Tongue (tissue), 3 donors: ENCODE measurements at places on chromosomes 4 and X. TPM values are rescaled to one million over a fixed set of nuclear protein-coding genes. Genes with fewer than 3 reads are reported as not detected.

DNA sequence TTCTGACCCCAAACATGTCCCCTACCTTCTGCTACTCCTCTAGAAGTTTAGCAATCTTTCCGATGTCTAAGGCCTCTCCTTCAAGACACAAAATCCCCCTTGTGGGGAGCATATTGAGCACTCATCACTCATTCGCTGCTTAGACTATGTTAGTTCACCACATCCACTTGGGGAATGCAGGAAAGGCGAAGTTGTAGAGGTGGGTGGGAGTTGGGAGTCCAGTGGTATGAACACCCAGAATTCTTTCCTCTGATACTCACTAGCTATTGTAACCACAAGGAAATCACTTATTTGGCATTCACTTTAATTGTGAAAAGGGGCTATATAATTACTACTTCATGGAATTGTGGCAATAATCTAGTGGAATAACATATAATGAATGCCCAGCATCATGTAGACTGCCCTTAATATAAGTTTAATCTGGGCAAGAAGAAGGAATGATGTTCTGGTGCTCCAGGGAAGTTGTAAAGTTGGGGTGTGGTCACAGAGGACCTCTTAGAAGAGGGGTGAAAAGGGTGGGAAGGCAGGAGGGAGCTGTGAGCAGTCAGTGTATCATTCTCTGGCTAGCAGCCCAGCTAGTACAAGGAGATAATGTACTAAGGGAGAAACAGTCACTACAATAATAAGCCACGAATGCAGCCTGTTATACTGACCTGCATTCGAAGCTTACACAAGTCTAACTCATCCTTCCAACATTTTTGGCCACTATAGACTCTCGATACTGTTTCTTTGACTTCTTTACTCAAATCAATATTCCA is 468.2 kb upstream of the DIPK2B start:
- DNase-seq, result no peak

- no peak for DNase-seq
These were observed 60.3 kb upstream of the DDX3X start for GRCh38 chrX:41273638-41274037.

GRCh38 chr4:821181-821591 is 4.7 kb downstream of the CPLX1 start:
- DNase-seq, result no peak

DNA sequence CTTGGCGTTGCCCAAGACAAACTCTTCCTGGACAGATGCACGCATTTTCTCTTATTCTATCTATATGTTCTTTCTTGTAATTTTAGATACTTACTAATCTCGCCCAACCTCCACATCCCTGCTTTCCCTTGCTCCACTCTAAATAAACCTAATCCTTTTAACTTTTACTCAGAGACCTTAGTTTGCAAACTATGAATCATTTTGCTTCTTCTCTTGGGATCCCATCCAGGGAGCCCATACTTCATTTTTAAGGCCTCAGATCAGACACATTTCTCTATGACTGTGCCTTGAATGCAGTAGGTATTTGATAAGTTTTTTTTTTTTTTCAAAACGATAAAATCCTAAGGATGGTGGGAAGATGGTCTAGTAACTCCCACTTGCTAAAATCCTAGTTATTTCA is 353.8 kb upstream of the HAND2 start:
- DNase-seq, result no peak

GRCh38 chr4:102500352-102500695 is 835 bp upstream of the NFKB1 start:
- no peak for DNase-seq

- no peak for DNase-seq
These were observed 186.0 kb upstream of the FRMPD4 start for GRCh38 chrX:11952176-11952720.

DNA sequence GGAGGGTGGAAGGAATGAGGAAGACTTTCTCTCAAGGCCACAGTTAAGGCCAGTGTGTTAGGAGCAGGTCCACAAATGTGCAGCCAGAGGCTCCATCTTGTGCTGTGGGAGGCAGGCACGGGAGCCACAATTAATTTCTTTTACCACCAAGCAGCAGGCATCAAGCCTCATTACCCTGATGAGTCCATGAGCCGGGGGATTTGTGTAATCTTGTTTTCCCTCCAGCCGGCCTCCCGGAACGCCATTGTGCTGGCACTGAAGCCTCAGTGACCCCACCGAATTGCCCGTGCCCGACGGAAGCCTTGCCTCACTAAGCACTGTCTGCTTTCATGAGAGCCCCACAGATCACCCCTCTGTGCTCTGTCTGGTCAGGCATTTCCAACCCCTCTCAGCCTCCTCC is 154.7 kb upstream of the STX18 start:
- no peak for DNase-seq

- peak; percentile 84 for DNase-seq
These were observed 82.0 kb downstream of the PLS3 start for GRCh38 chrX:115642895-115643530.

GRCh38 chr4:74166135-74166534 is 8.2 kb downstream of the MTHFD2L start:
- no peak for DNase-seq

DNA sequence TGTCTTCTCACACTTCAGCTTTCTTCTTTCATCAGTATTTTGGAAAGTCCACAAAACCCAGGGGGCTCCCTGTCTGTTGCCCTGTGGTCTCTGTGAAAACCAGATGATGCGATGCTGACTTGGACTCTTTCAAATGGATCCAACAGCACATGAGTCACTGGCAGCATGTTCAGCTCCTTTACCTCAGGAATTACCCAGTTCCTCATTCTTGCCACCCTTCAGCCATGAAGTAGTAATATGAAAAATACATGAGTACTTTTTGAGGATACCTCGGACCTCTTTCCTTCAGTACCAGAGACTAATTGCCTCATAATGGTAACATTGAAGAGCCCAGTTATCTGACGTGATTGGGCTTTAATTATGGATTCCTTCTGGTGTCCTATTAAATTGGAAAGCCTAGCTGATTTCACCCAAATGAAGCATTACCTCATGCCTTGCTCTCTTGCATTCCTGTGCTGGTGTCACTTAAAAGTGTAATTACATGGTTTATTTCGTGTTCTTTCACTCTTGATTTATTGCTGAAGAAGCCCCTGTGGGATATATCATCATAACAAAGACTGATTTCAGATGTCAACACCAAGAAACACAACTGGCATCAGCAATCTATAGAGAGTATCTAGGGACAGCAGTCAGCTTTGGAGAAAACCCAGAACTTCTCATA is 63.4 kb downstream of the NFKB1 start:
- DNase-seq, result peak; percentile 9

The HSD17B13 gene
- not detected for total RNA-seq

The RBMXL3 gene
- not detected for total RNA-seq

The ZNF732 gene
- 4.3 TPM for total RNA-seq

The TCEAL2 gene
- total RNA-seq, result 1.1 TPM

The FAM9A gene
- total RNA-seq, result not detected

The CXCL13 gene
- 0.31 TPM for total RNA-seq
